ENCODE measurements at places on chromosomes 12 and 14.

- DNase-seq, result no peak
Measured at GRCh38 chr14:36270191-36270590, 50.2 kb downstream of the MBIP start.

DNA sequence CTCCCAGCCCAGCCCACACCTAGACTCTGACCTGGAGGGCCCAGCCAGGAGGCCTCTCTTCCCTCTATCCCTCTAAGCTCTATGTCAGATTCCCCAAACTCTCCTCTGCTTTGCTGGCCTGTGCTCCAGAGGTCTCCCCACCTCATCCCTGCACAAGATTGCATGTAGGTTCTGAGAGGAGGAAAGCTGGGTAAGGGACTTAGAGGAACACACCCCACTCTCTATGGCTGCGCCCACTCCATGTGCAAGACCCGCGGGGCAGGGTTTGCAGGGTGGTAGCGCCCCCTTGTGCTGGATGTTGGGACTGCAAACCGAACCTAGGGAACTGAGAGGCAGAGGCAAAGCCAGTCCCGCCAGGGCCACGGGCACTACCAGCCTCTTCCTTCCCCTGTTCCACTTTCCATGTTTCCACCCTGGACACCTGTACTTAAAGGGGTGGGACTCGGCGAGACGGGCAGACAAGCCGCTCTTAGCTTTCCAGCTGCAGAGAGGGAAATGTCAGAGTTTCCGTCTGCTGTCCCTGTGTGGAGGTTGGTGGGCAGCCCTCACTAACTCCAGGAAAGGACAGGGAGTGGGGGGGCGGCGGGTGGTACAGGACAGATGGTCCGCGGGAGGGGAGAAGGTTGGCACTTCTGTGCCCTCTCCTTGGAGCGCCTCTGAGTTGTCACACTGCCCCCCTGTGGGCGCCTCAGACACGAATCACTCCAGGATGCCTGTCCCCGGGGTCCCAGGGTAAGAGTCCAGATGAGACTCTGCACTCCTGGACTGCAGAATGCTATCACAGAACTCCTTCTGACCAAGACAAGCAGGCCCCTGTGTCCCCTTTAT is 16.8 kb downstream of the MMP14 start:
- DNase-seq, result peak; percentile 88

DNA sequence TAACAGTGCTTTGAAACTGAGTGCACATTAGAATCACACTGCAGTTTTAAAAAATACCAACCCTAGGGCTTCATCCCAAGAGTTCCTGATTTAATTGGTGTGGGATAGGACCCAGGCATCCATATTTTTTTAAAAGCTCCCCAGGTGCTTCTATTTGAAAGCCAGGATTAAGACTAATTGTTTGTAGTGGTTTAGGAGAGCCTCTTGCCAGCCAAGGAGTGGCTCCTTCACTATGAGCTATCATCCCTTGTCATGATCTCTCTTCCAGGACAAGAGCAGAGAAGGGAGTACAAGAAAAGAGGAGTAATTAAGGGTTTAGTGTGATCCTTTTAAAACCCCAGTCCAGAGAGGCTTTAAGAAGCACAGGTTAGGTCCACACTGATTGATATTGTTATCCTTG is 178.0 kb downstream of the CAND1 start:
- DNase-seq, result no peak

- DNase-seq, result no peak
Measured at GRCh38 chr14:103450416-103450815, 65.2 kb downstream of the MARK3 start.

DNA sequence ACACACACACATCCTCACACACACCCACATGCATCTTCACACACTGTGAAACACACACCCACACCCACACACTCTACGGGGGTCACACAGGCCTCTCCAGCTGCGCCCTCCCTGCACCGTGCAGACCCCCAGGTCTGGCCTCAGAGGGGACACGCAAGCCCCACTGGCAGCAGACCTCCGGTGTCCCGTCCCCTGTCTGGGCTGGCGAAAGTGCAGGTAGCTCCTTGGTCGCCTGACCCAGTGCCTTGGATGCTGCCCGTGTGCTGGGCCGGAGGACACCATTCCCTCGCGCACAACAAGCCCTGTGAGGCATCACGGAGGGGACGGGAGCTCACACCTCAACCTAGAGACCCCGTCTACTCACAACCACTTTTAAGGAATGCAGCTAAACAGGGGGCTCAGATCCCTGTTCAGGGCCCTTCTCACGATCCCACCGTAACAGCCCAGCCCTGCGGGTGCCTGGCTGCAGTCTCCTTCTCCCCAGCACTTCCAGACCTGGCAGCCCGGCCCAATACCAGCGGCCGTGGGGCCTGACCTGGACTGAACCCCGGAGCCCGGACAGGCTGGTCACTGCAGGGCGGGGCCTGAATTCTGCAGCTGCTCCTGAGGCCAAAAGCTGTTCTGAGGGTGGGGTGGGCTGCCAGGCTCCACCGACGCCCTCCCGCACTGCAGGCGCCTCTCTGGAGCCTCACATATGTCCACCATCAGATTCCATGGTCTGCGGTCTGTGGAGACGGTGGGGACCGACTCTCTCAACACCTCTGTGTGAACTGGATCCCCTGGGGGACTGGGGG is 42.1 kb upstream of the FZD10 start:
- no peak for DNase-seq

GRCh38 chr12:106141003-106141402 is 2.2 kb upstream of the NUAK1 start:
- DNase-seq, result no peak

- DNase-seq, result no peak
Measured at GRCh38 chr14:101464310-101464983, 96.8 kb upstream of the DIO3 start.

- no peak for DNase-seq
Measured at GRCh38 chr14:76413962-76414600, 38.1 kb downstream of the ESRRB start.

DNA sequence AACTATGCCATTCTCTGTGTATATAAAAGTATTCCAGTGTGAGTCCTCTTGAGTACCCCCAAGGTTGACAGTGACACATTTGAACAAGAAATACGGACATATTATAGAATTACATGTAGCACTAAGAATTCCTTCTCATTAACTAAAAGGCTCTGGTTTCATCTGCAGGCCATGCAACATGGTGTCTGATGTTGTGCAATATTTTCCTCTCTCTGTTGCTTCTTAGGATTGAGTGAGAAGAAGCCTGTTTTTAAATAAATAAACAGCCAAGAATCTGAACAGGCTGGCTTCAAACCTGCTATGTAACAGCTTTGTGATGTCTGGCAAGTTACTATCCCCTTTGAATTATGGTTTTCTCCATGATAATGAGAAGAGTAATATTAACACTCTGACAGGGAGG is 22.2 kb upstream of the CCER1 start:
- no peak for DNase-seq

GRCh38 chr12:120406069-120406468 is 31.8 kb upstream of the COX6A1 start:
- DNase-seq, result no peak

DNA sequence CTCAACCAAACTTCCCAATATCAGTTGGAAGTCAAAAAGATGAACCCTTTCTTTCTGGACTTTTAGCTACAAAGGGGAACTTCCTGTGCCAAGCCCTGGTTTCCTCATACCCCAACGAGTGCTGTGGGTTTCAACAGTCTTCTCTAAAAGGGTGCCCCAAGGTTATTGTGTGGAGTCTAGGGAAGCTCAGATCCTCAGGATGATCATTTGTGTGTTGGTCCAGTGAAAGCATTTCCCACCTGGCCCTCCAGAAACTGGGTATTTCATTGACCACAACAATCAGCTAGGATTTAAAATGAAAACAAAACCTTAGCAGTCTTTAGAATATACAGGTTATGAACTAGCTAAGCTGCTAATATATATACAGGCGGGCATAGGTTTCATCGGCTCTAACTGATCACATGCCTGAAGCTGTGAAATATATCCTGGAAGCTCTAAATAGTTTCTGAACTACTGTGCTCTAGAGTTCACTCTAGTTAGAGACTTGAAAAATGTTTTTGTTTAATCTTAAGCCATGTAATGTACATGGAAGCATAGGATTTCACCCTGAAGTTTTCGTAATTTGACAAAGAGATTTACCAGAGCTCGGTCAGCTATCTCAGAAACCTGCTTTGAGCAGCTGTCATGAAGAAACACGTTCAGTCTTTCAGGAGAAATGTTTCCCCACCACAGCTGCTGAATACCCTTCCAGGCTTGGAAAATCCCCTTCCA is 29.6 kb downstream of the P2RX4 start:
- no peak for DNase-seq

GRCh38 chr14:72439707-72440106 is 454.2 kb downstream of the DPF3 start:
- DNase-seq, result peak; percentile 48

GRCh38 chr14:27739657-27740156 is 1026.9 kb upstream of the FOXG1 start:
- no peak for DNase-seq

DNA sequence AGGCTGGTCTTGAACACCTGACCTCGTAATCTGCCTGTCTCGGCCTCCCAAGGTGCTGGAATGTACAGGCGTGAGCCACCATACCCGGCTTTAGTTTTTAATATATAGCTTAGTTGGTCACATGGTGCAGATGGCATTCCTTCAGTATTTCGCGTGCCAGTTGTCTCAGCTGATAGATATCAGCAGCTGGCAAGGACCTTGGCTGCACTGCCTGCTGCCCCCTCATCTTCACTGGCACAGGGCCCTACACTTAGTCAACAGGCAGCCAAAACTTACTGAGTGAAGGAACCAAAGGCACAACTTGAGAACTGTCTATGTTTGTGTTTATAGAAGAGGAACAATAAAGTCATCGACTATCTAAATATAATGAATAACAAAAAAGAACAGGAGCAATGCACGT is 31.0 kb downstream of the EID3 start:
- DNase-seq, result no peak

DNA sequence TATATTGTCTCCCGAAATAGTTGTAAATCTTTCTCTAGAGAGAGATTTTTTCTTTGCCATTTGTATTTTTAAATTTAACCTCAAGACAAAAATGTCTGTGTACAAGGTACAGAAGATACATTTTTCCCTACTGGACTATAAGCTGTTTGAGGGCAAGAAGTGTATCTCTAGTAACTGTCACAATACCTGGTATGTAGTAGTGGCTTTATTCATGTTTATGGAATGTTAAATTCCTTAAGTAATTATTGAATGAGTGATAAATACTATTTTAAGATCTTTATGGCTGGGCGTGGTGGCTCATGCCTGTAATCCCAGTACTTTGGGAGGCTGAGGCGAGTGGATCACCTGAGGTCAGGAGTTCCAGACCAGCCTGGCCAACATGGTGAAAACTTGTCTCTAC is 24.4 kb upstream of the CDK17 start:
- DNase-seq, result no peak

- DNase-seq, result no peak
Measured at GRCh38 chr14:56170877-56171422, 52.7 kb downstream of the PELI2 start.

- DNase-seq, result no peak
Measured at GRCh38 chr14:67423424-67423823, 11.5 kb upstream of the PLEK2 start.

- no peak for DNase-seq
Measured at GRCh38 chr12:22415342-22416309, 81.1 kb upstream of the ST8SIA1 start.

GRCh38 chr14:67420102-67420739 is 8.3 kb upstream of the PLEK2 start:
- peak; percentile 44 for DNase-seq

DNA sequence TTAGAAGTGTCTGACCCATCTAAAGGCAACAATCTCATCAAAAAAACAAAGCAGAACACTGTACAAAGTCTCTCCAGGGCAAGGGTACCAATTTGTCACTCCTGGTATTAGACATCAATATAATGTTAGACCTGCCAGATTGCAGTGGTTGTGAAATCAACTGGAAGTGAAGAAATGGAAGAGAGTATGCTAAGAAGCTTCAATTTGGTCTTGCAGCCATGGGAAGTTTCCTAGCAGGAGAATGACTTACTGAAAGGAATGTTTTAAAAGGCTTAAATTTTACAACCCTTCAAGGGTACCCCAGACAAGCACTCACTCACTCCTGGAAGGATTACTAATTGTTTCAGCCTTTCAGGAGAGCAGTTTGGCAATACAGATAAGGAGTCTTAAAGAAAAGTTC is 18.9 kb downstream of the LLPH start:
- no peak for DNase-seq

- DNase-seq, result no peak
Measured at GRCh38 chr14:102371361-102371760, 8.6 kb downstream of the TECPR2 start.

DNA sequence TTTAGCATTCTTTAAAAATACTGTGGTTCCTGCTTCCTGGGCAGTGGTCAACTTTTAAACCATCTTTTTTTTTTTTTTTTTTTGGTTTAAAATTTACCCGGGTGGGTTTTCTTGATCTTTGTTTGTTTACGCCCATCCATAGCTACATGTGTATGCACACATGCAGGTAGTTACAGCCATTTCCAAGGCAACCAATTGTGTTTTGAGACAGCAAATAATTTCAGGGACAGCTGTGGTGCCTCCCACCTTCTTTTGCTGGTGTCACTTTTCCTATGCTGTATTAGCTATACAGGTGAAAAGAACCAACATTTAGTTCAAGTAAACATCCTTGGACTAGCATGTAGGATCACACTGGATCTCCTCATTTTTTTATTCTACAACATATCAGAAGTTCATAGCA is 52.0 kb upstream of the PSMA6 start:
- no peak for DNase-seq

DNA sequence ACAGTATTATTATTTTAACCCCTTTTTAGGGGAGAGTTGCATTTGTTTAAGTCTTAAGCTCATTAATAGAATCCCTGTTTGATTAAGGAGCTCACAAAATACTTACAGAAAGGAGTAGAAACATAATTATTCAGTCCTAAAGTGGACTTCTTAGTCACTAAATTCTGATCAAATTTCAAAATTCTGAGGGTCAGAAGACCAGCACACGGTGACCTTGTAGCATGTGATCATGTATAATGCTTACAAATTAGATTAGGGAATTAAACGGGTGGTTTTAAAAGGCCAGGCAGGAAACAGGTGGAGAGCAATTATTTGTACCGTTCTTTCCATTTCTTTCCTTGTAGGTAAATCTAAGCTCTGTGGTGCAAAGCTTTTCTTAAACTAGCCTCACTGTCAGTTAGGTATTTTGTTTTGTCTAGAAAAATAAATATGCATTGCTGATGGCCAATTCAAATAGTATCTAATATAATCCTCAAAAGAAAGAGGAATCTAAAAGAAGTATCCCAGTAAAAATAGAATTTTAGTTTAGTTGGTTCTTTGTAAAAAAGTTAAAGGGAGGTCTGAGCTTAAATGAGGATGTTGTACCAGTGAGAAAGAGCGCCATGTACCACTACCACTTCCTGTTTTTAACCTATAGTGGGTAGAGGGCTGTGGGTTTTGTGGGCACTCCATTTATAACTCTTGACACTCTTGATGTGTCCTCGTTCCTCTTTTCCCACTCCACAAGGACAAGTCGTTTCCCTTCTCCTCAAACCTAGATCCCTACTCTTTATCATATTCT is 51.1 kb downstream of the SLC38A1 start:
- peak; percentile 46 for DNase-seq

DNA sequence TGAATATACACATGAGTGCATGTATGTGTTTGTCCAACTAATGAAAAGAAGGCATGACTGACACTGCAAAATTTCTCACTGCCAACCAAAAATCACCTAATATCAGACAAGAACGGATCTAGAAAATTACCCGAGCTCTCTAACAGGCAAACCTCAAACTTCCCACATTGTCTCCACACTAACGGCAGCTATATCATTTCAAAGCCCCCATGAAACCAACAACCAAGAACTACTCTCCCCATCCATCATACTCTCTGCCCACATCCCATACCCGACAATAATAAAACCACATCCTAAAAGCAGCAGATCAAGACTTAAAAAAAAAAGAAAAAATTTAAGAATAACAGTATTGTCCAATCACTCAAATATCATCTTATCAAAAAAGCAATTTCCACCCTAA is 227.1 kb downstream of the CEP128 start:
- DNase-seq, result no peak

- DNase-seq, result no peak
Measured at GRCh38 chr14:104863923-104864266, 1.2 kb upstream of the CEP170B start.
